ENCODE measurements at places on chromosomes 5 and 9.

- DNase-seq = no peak
Observed at GRCh38 chr9:134175291-134175807, 11.0 kb upstream of the RNU6ATAC start.

DNA sequence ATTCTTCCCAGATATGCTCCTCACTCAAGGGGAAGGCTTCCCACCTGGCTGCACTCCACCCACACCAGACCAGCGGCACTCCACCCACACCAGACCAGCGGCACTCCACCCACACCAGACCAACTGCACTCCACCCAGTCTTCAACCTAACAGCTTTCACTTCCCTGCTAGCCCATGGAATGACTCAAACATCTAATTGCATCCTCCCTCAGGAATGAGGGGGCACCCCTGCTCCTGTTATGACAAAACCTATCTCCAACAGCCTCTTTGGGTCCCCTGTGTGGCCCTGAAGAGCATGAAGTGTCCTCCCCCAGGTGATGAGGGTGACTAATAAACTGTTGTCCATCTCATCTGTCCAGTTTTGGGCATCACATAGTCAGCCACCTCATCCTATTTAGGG is 556.6 kb upstream of the TUSC1 start:
- no peak for DNase-seq

DNA sequence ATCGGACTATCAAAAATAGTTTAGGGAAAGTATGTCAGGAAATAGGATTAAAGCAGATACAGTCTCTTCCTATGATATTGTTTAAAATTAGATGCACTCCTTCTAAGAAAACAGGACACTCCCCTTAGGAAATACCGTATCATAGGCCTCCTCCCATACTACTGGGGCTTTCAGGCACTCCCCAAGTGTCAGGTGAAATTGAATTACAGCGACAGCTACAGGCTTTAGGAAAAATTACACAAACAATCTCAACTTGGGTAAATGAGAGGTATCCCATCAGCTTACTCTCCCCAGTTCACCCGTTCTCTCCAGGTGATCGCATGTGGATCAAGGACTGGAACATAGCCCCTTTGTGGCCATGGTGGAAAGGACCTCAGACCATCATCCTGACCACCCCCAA is 110.4 kb upstream of the EPB41L4A start:
- DNase-seq = no peak

- DNase-seq = no peak
Observed at GRCh38 chr9:14273696-14274121, 40.2 kb downstream of the NFIB start.

GRCh38 chr9:30758726-30759446 is 1625.6 kb upstream of the ACO1 start:
- DNase-seq = no peak

DNA sequence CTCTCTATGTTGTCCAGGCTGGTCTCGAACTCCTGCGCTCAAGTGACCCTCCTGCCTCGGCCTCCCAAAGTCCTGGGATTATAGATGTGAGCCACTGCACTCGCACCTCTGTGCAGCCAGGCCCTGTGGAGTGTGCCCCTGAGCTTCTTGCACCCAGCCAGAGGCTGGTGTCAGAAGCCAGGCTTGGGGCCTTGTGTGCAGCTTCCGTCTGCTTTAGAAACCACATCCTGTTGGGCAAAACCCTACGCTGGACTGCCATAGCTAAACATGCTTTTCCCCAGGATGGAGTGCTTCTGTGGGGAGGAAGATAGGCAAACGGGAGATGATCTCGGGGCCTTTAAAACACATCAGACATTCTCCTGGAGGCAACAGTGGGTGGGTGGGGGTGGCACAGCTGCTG is 40.1 kb downstream of the PRRT1B start:
- DNase-seq = no peak

DNA sequence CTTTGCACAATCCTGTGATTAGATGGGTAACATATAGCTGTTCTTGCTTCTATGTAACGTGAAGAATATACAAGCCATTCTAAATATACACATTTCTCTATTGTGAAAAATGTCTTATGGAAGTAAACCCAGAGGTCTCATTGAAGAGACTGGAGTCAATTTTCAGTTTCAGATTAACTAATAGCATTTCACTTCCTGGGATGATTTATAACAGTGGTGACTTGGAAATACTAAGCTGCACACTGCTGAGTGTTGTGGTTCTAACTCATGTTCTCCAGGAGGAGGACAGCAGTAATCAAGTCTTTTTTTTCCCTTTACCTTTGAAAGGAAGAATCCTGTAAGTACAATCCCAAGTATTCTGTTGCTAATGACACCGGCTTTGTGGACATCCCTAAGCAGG is 3.3 kb downstream of the CTSL start:
- no peak for DNase-seq

DNA sequence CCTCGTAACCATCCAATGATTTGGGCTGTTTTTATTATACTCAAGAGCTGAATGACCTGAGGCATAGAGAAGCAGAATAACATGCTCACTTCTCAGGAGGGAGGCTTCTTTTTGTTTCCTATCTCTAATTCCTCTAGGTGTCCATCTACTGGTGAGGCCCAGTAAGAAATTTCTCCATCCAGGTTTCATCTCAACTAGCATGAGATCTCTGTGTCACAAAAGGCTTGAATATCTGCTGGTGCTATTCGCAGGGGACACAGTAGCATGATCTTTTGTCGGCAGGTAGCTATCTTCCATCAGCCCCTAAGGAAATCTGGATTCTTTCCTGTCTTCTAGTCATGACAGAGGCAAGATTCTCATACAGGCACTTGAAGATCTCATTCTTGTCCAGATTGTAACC is 8.9 kb downstream of the IFNE start:
- DNase-seq = no peak

GRCh38 chr9:69933445-69933844 is 110.2 kb upstream of the MAMDC2 start:
- no peak for DNase-seq

GRCh38 chr9:26502311-26502710 is 390.3 kb downstream of the CAAP1 start:
- no peak for DNase-seq

- DNase-seq = no peak
Observed at GRCh38 chr9:91825422-91825821, 124.6 kb downstream of the ROR2 start.

- DNase-seq = no peak
Observed at GRCh38 chr5:169591636-169592035, 8.1 kb downstream of the SPDL1 start.

DNA sequence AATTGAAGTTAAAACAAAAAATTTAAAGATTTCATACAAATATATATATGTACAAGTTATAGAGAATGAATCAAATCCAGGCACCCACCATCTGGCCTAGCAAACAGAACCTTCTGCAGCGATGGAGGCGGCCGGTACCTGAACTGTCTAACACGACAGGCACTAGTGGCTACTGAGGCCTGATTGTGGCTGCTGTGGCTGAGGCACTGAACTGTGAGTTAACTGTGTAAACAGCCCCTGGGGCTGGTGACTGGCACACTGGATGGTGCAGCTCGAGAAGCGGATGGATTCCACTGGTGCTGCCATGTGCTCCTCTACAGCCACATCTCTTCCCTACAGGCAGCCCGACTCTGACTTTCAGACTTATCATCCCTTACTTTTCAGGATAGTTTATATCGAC is 82.4 kb downstream of the RAPGEF1 start:
- no peak for DNase-seq

DNA sequence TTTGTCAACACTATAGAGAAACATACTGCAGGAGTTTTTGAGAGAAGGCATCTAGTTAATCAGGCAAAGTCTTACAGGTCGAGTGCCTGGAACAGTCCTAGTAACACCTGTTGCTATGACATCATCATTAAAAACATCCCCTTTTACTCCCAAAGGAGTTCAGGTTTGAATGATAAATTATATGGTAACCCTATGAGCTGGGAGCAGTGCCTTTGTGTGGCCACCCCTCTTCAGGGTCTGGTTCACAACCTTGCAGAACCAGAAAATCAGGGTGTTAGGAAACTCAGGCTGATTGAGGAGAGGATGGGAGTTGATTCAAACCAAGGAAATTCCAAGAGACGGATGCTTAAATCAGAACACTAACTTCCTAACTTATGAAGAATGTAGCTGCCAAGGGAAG is 179.1 kb upstream of the RASEF start:
- DNase-seq = no peak

DNA sequence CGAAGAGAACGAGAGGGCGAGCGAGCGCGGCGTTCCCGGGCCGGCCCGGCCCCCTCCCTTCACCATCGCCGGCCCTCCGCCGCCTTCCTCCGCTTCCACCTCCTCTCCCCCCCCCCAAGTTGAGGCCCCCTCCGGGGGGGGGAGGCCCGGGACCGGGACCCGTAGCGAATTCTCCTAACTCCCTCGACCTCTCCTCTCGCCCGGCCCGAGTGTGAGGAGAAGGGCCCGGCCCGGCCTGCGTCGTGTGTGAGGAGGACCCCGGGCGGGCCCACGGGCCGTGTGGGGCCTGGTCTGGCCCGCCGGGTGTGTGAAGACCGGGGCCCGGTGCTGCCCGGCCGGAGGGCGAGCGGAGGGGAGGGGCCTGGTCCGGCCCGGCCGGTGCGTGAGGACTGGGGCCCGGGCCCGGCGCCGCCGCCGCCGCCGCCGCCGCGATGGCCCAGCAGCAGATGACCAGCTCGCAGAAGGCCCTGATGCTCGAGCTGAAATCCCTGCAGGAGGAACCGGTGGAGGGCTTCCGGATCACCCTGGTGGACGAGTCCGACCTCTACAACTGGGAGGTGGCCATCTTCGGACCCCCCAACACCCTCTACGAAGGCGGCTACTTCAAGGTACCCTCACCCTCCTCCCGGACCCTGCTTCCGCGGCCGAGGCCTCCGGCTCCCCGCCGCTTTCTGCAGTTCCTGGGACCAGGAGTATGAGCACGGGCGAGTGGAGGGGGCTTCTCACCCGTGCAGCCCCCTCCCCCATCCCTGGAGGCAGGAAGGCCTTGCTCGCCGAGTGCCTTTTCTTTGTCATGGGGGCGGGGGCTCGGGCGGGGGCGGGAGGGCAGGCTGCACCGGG is 587 bp downstream of the UBE2R2 start:
- no peak for DNase-seq

DNA sequence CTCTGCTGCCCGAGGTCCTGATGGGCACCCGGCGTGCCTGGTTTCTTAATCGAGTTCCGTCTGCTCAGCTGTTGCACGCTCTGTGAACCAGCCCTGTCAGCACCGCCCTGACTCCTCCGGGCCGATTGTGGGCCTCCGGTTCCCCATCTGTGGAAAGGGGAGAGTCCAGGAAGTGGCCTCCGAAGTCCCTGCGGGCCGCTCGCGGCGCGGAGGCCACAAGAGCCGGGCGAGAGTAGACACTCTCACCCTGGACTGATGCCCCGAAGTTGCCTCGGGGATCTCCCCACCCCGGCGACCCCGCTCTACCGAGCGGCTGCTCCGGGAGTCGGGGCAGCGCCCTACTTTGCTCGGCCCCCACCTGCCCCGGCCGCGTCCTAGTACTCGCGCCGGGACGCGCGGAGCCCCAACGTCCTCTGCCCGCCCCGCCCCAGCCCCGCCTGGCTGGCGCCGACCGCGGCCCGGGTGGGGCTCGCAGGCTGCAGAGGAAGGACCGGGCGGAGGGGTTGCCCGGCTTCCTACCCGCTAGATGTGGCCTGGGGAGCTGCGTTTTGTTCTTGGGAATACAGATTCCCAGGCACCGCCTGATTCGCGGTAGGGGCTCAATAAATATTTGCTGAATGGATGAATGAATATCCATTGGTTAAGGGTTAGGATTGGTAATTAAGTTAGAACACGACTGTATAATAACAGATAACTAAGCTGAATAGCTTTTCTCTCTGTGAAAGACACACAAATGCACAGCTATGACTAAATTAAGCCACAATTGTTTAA is 935 bp upstream of the ZNF367 start:
- DNase-seq = no peak

DNA sequence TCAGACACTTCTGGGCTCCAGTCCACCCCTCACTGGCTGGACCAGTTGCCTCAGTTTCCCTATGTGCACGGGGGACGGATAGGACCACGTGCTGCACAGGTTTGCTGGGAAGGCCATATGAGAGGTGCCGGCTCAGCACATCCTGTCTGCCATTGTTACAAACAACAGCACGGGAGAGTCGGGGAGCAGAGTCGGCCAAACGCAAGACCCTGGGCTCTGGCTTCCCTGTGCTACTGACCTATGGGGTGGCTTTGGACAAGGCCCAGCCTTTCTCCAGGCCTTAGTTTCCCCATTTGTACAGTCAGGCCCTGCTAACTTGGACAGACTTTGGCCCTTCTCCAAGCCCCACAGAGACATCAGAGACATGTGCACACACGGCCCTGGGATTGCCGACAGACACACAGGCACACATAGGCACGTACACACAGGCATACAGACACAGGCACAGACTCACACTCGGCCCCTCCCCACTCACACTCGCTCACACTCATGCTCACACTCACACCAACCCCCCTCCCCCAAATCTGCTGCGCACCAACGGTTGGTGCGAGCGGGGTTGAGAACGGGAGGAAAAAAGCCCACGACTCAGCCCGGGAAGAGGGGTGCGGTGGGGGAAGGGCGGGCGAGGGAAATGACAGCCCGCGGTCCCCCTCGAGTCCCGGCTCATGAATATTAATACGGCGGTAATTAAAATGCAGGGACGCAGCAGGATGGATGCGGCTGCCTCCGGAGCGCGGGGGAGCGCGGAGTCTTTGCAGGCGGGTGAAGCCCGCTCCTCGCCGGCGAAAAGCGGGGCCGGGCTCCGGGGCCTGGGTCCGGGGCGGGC is 133.0 kb downstream of the C9orf50 start:
- DNase-seq = peak; percentile 59

DNA sequence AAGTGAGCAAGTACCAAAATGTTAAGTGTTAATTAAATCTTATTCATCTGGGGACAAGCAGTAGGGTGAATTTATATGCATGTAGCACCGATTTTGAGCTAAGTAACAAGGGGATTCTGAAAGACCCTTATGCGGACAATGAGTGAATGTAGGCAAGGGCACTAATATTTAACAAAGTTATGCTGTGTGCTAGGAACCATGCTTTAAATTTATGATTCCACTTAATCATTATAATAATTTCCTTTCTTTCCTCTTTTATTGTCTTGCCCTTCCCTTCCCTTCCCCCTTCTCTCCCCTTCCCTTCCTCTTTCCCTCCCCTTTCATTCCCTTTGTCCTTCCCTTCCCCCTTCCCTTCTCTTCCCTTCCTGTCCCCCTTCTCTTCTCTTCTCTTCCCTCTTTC is 25.7 kb upstream of the TNC start:
- DNase-seq = no peak

- DNase-seq = no peak
Observed at GRCh38 chr5:96602776-96603175, 59.4 kb upstream of the CAST start.

- DNase-seq = peak; percentile 8
Observed at GRCh38 chr5:76542887-76543690, 80.1 kb downstream of the F2RL2 start.

GRCh38 chr5:162484986-162485385 is 417.4 kb downstream of the GABRG2 start:
- no peak for DNase-seq

GRCh38 chr9:78892182-78892581 is 595.3 kb downstream of the PSAT1 start:
- DNase-seq = no peak

- no peak for DNase-seq
Observed at GRCh38 chr5:130985776-130986175, 179.3 kb downstream of the HINT1 start.

GRCh38 chr5:178473854-178474253 is 116.3 kb downstream of the COL23A1 start:
- DNase-seq = no peak

Data from activated naive CD4-positive, alpha-beta T cell (primary cell).